ENCODE measurements at places on chromosomes 4 and X.

GRCh38 chr4:140659943-140660700 is 91.4 kb upstream of the UCP1 start:
- no peak for DNase-seq

DNA sequence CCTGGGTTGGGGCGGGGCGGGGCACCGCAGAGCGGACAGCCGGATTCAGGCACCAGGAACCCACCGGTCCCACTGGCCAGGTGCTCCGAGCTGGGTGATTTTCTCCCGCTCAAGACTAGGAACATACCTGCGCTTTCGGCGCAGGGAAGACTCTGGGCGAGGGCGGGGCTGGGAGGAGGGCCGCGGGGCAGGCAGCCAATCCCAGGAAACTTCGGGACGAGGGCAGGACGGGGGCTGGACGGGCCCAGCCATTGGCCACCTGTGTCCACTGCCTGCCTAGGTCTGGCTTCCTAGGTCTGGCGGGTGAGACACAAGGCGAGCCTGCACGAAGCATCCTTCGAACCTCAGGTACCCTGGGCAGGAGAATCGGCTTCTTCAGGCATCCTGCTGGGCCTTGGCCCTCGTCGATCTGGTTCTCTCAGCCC is 274 bp upstream of the ERVMER34-1 start:
- peak; percentile 64 for DNase-seq

DNA sequence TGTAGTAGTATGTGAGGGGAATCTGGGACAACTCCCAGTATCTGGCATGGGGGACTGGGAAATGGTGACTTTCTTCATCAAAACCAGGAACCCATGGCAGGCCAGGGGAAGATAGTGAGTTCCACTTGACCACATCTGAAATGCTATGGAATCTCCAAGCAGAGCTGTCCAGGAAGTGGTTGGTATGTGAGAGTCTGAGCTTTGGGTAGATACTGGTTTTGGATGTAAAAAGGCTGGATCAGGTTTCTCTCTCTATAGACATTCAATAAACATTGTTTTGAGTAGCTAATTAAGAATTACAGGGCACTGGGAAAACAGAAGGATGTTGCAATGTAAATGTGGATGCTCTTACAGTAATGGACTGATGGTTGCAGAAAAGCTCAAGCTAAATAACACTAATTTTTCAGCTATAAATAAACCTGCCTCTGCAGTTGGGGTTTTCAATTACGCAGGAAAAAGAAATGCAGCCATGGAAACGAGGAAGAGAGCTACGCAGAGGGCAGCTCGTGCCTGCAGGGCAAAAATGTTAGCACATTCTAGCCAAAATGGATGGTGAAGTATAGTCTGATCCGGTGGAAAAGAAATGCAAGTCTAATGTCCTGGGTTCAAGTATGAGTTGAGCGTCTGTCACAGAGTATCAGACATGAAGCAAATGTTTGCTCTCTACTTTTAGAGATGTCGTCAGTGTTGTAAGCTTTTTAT is 13.4 kb upstream of the CHRNA9 start:
- DNase-seq: no peak

DNA sequence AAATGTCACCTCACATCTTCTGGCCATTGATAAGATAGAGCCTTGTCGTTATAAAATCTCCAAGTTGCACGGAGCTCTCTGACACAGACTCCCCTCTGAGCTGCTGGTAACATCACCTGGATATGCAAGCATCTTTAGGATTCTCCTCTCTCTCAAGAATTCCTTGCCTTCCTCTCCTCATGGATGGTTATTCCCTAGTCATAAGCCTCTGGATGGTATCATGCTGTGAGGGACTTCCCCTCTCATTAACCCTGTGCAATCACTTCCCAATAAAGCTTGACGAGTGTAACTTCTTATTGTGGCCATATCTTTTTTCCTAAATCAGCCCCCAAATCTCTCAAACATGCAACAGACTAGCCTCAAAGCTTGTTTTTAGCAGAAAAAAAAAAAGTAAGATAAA is 1057.0 kb upstream of the SLIT2 start:
- DNase-seq: no peak

- no peak for DNase-seq
Measured at GRCh38 chr4:165199286-165199685, 8.1 kb upstream of the KLHL2 start.

- DNase-seq: no peak
Measured at GRCh38 chr4:47531241-47531953, 46.3 kb downstream of the ATP10D start.

- DNase-seq: no peak
Measured at GRCh38 chrX:11609109-11609508, 56.6 kb downstream of the ARHGAP6 start.

GRCh38 chr4:58413849-58414248 is 1303.7 kb upstream of the IGFBP7 start:
- DNase-seq: no peak

DNA sequence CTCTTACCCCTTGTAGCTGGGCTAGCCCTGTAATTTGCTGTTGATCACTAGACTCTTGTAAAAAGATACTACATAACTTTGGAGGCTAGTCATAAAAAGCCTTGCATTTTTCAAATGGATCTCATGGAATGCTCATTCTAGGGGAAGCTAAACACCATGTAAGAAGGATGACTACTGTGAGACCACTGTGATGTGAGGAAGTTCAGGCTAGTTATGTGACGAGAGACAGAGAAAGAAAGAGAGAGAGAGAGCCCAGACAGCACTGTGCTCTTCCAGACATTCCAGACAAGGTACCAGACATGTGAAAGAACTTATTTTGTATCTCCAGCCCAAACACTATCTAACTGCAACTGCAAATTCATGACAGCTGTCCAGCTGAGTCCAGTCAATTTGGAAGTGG is 404.6 kb upstream of the PITX2 start:
- no peak for DNase-seq

DNA sequence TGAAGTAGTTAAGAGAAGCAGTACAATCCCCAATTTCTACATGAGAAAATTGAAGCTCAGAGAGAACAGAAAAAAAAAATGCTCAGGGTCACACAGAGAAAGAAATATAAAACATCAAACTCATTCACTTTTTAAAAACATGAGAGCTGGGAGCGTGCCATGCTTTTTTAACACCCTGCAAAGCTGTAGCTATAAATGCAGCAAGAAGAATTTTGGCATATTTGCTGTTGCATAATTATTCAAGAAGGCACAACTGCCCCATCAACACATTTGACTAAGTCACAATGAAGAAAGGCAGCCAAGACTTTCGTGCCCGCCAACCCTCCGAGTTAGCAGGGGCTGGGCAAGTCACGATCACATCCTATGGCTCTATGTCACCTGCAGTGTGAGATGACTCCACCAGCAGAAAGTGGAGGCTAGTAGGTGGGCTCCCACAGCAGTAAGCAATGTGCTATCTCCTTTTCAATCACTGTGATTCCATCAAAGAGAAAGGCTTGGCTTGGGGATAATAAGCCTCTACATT is 214.8 kb downstream of the DHX15 start:
- no peak for DNase-seq

- DNase-seq: peak; percentile 63
Measured at GRCh38 chr4:188439641-188440311, 300.5 kb downstream of the TRIML1 start.

DNA sequence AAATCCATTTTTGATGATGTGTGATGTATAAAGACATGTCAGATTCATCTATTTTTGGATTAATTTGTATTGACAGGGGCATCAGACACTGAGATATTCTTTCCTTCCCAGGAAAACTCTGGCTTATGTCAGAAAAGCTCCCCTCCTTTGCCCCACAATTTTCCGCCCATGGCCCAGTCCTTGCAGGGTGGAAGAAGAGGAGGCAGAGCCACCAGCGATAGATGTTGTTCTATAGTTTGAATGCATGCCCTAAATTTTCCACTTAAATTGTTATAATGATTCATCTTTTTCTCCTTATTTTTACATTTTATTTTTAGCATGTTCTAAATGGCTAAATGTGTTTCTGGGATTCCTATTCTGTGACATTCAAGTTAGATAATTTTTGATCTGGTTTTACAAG is 149.3 kb downstream of the ARAP2 start:
- no peak for DNase-seq

All from right forelimb (tissue), 1 donor.